A549 treated with dexamethasone at 1 μM for 4 hours (cell line): ENCODE measurements at places on chromosomes 2 and 18. TPM values are rescaled to one million over a fixed set of nuclear protein-coding genes. Genes with fewer than 3 reads are reported as not detected.

Gene PMS1
- total RNA-seq = 5.5 to 9.0 TPM (median 7.7 TPM) in 5 replicates

Gene DSG4
- not detected in 5 replicates for total RNA-seq

Gene CCDC68
- total RNA-seq = 4.1 to 5.8 TPM (median 4.4 TPM) in 5 replicates

Gene CERKL
- 0.18 to 0.35 TPM (median 0.27 TPM) in 5 replicates for total RNA-seq

Gene LBX2
- 2.7 to 3.7 TPM (median 3.0 TPM) in 5 replicates for total RNA-seq

Gene ANKRD30BL
- total RNA-seq = not detected in 5 replicates

Gene FSIP2
- total RNA-seq = 0.02 TPM in 1 of 5 replicates, not detected in the others

Gene ABCB11
- total RNA-seq = 0.02 to 0.08 TPM (median 0.06 TPM) in 5 replicates

Gene OBSL1
- 15.2 to 24.0 TPM (median 22.3 TPM) in 5 replicates for total RNA-seq

Gene CNGA3
- 0.03 to 0.09 TPM (median 0.05 TPM) in 4 of 5 replicates, not detected in the other for total RNA-seq

Gene EML6
- total RNA-seq = 0.34 to 1.2 TPM (median 1.0 TPM) in 5 replicates

Gene SRSF7
- total RNA-seq = 270 to 450 TPM (median 311 TPM) in 5 replicates

Gene SLC4A5
- 0.15 to 0.34 TPM (median 0.28 TPM) in 5 replicates for total RNA-seq

Gene RPE
- total RNA-seq = 57.4 to 68.8 TPM (median 64.6 TPM) in 5 replicates

Gene GKN2
- 1.5 to 2.9 TPM (median 2.0 TPM) in 5 replicates for total RNA-seq

Gene ITGB6
- total RNA-seq = 0.35 to 1.2 TPM (median 0.60 TPM) in 5 replicates
